ENCODE measurements at places on chromosomes 13 and 19.

- DNase-seq = no peak
Observed at GRCh38 chr13:23460309-23460708, 26.8 kb upstream of the SACS start.

DNA sequence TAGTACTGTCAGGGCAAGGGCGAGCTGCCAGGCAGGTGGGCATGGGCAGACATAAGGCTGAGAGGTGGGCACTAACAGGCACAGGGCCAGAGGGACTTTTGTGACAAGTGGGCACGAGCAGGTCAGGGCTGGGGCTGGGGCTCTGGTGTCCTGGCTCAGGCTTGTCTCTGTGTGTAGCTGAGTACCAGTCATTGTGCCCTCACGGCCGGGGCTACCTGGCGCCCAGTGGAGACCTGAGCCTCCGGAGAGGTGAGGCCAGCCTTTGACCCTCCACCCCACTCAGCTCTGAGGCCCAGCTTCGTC, 21.6 kb downstream of the LTBP4 start:
- no peak for DNase-seq

- DNase-seq = no peak
Observed at GRCh38 chr19:5131506-5132205, 162.7 kb downstream of the KDM4B start.

- DNase-seq = no peak
Observed at GRCh38 chr13:78587395-78587794, 16.0 kb downstream of the POU4F1 start.

DNA sequence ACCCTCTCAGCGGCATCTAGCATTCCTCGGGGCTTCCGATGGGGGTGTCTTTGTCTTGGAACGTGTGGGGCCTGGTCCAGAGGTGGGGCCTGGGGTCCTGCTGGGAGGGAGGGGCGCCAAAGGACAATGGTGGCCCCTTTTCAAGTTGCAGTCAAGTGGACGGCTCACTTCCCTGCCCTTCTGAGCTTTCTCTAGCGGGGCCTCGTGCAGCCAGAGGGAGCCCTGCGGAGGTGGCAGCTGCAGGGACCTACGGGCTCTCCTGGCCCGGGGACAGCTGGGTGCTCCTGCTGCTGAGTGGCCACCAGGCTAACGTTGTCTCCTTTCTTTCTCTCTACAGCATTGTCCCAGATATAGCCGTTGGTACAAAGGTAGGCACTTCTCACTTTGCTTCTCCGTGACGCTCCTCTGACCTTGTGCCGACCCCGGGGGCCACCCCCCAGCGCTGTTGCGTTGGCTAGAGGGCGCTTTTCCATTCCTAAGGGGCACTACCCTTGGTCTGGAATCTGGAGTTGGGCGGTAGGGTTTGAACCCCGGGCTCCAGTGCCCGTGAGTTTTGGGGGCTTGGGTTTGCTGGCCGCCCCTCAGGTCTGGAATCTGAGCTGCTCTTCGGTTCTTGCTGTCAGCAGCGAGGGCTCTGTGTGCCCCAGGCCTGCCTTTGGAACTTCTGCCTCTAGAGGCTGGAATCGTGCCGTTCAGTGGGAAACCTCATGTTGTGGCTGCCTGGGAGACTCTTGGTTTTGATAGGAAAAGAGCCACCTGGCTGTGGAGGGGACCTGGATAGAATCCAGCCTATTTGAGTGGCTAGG, 2.0 kb downstream of the PTBP1 start:
- peak; percentile 69 for DNase-seq

DNA sequence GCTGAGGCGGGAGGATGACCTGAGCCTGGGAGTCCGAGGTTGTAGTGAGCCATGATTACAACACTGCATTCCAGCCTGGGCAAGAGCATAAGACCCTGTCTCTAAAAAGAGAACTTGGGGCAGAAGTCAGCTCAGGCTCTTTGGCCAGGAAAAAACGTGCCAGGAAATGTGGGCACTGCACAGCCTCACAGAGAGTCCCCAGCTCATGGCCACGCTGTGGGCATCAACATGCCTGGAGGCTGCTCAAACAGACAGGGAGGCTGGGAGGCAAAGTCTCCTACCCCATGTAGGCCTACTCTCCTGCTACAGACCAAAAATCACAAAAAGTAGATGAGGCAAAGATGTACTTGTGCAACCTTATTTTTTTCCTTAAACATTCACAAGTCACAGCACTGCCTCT, 49.4 kb downstream of the PEPD start:
- no peak for DNase-seq

DNA sequence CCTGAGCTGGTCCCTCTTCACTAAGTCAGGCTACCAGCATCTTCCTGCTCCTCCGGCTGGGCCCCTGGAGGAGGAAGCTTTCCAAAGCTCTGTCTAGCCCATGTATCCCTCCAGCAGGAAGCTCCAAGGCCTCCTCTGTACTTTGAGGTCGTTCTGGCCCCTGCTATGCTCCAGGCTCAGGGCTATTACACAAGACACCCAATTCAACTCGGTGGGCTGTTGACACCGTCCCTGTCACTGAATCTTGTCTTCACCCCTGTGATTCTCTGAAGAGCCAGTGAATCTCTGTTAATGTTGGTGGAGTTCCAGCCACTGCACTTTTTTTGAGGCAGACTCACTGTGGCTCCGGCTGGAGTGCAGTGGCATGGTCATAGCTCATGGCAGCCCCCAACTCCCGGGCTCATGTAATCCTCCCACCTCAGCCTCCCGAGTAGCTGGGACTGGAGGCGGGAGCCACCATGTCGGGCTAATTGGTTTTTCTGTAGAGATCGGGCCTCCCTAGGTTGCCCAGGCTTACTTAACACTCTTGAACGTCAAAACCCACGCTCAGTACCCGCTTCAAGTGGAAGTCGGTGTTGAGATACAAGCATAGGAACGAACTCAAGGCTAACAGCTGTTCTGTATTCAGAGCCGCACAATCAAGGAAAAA, 512 bp upstream of the REX1BD start:
- DNase-seq = no peak
